ENCODE measurements at places on chromosomes 1 and 21. TPM values are rescaled to one million over a fixed set of nuclear protein-coding genes. Genes with fewer than 3 reads are reported as not detected.

GRCh38 chr1:21511579-21512522, 2.6 kb downstream of the ALPL start:
- H3K27ac ChIP-seq, result no peak overlapping the region
- H3K4me3 ChIP-seq, result no peak overlapping the region
- peaks cover 23% of the 10 kb centered on the region for H3K4me1 ChIP-seq
- peaks cover 18% of the 10 kb centered on the region for H3K27me3 ChIP-seq

DNA sequence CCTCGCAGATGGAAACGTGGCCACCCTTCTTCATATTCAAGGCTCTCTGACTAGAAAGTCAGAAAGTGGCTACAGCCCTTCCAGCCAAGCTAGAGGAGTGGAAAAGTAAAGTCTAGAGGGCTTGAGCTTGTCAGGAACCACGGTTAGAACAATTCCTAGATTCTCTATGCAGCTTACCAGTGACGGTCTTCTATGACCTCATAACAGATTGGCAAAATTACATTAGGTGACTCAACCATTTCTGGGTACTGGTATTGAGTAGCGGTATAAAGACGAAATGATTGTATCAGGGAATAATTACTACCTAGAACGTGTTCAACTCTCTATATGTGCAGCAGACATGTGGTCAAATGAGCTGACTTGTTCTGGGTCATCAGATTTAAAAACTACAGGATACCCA, 155.0 kb upstream of the RUNX1 start:
- DNase-seq, result no peak
- H3K36me3 ChIP-seq, result no peaks in the 10 kb centered on the region
- H3K4me1 ChIP-seq, result peaks cover 9% of the 10 kb centered on the region
- no peak overlapping the region for H3K27ac ChIP-seq

DNA sequence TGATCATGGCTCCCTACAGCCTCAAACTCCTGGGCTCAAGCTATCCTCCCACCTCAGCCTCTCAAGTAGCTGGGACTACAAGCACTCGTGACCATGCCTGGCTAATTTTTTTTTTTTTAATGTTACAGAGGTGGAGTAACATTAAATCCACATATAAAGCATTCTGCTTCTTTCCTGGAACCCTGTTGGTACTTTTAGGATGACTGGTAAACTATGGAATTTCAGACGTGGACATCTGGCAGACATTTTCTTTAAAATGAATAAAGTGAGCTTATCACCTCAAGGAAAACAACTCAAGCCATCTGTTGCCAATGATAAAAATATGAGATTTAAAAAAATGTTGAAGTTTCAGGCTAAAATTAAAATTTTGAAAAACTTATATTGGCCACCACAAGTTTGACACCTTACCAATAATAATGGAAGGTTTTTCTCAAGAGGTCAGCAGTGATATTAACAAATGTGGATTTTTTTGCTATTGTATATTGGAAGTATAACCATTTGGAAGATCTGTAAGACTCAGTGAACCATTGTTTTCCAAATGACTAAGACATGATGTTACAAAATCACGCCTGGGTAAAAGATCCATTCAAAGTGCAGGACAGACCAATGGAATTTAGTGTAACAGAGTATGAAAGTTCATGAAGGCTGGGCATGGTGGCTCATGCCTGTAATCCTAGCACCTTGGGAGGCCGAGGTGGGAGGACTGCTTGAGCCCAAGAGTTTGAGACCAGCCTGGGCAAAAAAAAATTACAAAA, 52.7 kb upstream of the EIF4G3 start:
- DNase-seq, result no peak
- H3K4me1 ChIP-seq, result no peaks in the 10 kb centered on the region
- no peak overlapping the region for H3K27ac ChIP-seq
- H3K36me3 ChIP-seq, result peaks cover 44% of the 10 kb centered on the region
- no peak overlapping the region for H3K4me3 ChIP-seq

DNA sequence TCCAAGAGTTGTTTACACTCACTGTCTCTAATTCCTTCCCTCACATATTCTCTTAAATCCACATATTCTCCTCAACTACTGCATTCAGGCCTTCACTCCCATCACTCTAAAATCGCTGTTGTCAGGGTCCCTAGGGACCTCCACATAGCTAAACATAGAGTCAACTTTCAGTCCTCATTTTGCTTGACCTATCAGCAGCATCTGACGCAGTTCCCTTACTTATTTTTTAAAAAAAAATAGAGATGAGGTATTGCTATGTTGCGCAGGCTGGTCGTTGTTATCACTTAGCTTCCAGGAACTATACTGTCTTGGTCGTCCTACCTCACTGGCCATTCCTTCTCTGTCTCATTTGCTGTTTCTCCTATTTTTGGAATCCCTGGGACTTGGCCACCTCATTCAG, 11.7 kb upstream of the PLEKHO1 start:
- no peaks in the 10 kb centered on the region for H3K27me3 ChIP-seq
- no peak overlapping the region for H3K27ac ChIP-seq
- no peaks in the 10 kb centered on the region for H3K36me3 ChIP-seq
- DNase-seq, result no peak

GRCh38 chr1:222021129-222021528, 279.2 kb upstream of the DUSP10 start:
- H3K36me3 ChIP-seq, result no peaks in the 10 kb centered on the region
- DNase-seq, result peak; percentile 55
- H3K4me1 ChIP-seq, result no peaks in the 10 kb centered on the region

- no peaks in the 10 kb centered on the region for H3K36me3 ChIP-seq
- DNase-seq, result no peak
- no peaks in the 10 kb centered on the region for H3K4me1 ChIP-seq
- H3K27me3 ChIP-seq, result no peaks in the 10 kb centered on the region
- no peak overlapping the region for H3K4me3 ChIP-seq
Observed at GRCh38 chr21:33857846-33858666, 57.5 kb downstream of the ATP5PO start.

DISP1 gene
- total RNA-seq, result 11.6 TPM

- DNase-seq, result no peak
- H3K36me3 ChIP-seq, result no peaks in the 10 kb centered on the region
- H3K27ac ChIP-seq, result no peak overlapping the region
- H3K4me1 ChIP-seq, result no peaks in the 10 kb centered on the region
Observed at GRCh38 chr21:36551731-36552433, 72.0 kb upstream of the CLDN14 start.

AKR7A3 gene
- 1.6 TPM for total RNA-seq

- peak overlapping the region; percentile 99 for H3K4me3 ChIP-seq
- peaks cover 82% of the 10 kb centered on the region for H3K4me1 ChIP-seq
- no peaks in the 10 kb centered on the region for H3K36me3 ChIP-seq
- H3K27ac ChIP-seq, result peak overlapping the region; percentile 97
- H3K27me3 ChIP-seq, result no peaks in the 10 kb centered on the region
- no peak for DNase-seq
Observed at GRCh38 chr1:36384542-36385409, 948 bp downstream of the STK40 start.

IGSF9 gene
- total RNA-seq, result 0.23 TPM

- H3K36me3 ChIP-seq, result no peaks in the 10 kb centered on the region
- no peak overlapping the region for H3K27ac ChIP-seq
- no peak overlapping the region for H3K4me3 ChIP-seq
- peak; percentile 55 for DNase-seq
Observed at GRCh38 chr1:94768036-94768435, 52.1 kb upstream of the SLC44A3 start.

DNA sequence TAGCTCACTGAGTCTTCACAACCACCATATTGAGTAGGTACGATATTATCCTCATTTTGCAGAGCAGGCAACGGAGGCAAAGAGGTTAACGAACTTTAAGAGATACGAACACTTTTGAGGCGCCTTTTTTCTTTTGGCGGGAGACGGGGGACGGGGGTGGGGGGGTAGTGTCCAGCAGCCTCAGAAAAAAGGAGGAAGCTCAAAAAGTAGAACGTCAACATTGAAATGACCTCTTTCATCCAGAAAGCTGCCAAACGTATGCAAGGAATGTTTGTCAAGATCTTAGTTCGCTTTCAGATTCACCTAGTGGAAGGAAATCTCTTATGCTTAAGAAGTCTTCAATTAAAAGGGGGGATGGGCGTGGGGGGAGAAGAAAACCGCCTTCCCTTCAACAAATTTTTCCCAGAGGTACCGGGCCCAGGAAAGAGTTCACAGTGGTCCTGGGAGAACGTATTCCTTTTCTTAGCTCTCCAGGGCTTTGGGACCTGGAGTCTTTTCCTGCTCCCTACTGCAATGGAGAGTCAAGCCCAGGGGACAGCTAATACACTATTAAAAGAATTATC, 1.1 kb upstream of the PCAT6 start:
- no peak for DNase-seq
- peak overlapping the region; percentile 88 for H3K27ac ChIP-seq
- no peaks in the 10 kb centered on the region for H3K27me3 ChIP-seq
- no peaks in the 10 kb centered on the region for H3K36me3 ChIP-seq
